ENCODE measurements at places on chromosomes 3 and 15.

DNA sequence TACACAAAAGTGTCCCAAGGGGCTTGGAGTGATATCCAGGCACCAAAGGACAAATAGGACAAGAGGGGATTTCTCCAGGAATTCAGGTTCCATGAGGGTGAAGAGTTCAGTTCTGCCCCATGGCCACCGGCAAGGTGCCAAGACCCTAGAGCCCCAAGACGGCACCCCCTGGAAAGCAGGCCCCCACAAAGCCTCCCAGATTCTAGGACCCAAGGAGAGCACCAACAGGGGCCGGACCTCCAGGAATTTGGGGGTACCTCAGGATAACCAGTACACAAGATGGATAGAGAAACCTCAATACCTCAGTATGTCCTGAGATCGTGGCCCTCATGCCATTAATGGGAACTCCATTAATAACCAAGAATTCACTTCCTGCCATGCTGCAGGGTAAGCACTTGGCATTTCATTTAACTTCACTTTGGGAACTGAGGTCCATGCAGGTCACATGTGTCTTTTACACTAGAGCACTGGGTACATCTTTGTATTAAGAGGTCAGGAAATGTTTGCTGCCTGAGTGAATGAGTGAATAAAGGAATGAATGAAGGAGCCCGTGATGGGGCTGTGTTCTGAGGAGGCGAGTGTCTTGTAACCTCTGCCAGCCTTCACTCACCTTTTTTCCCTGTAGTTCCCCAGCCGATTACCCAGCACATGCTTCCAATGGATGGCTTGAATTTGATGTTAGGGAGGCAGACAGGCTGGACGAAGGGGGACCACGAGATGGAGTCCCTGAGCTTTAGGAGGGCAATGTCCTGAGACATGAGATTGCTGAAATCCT lies 15.5 kb upstream of the PRSS50 start:
- DNase-seq, result no peak

GRCh38 chr15:45314960-45315359 lies 62.9 kb downstream of the SLC28A2 start:
- no peak for DNase-seq

DNA sequence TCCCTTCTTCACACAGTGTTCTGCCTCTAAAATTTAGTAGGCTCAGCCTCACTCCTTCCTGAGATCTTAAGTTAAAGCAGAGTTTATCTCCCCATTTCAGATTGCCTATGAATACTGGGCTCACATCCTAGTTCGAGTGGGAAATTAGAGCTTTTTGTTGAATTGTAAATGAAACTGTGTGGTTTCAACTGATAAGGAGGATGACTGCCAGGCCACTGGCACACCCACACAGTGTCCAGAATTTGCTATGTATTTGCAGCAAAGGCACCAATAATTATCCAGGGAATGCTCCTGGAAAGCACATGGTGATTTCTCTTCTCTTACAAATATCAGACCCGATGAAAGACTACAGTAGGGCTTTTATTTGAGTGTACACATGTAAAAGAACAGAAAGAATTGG lies 308.1 kb upstream of the COL8A1 start:
- no peak for DNase-seq

DNA sequence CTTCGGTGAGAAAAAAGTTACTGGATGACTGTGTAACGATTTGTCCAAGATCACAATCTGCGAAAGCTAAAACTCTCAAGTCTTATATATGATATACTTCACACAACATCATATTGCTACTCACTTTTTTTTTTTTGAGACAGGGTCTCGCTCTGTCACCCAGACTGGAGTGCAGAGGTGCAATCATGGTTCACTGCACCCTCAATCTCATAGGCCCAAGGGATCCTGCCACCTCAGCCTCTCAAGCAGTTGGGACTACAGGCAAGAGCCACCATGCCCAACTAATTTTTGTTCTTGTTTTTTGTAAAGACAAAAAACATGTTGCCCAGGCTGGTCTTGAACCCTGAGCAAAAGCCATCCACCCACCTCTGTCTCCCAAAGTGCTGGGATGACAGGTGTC lies 5.4 kb upstream of the ATP13A4 start:
- DNase-seq, result no peak

GRCh38 chr15:32856753-32857152 lies 138.9 kb downstream of the GREM1 start:
- no peak for DNase-seq

- no peak for DNase-seq
These were observed 40.5 kb upstream of the FAM174B start for GRCh38 chr15:92696096-92696495.

GRCh38 chr3:197001106-197001971 lies 28.3 kb downstream of the MELTF start:
- no peak for DNase-seq

DNA sequence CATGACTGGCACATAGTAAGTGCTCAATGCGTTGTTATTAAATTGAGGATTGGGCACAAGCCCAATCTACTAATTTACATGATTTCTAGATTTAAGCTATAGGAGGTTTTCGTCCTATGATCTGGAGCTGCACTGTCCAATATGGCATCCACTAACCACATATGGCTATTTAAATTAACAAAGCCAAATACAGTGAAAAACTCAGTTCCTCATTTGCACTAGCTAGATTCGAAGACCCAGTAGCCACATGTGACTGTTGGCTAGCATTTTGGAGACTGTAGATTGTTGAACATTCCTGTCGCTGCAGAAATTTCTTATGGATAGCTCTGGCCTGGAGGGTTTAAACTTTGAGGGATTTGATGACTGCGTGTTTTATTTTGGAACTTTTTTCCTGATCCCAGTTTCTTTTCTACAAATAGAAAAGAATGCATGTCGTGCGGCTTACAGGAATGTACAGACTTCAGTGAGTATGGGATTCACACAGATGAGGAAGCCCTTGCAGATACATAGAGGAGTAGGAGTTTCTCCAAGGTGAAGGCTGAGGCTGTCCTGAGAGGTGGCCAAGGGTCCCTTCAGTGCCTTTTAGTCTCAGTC lies 82.8 kb downstream of the SLCO3A1 start:
- no peak for DNase-seq

DNA sequence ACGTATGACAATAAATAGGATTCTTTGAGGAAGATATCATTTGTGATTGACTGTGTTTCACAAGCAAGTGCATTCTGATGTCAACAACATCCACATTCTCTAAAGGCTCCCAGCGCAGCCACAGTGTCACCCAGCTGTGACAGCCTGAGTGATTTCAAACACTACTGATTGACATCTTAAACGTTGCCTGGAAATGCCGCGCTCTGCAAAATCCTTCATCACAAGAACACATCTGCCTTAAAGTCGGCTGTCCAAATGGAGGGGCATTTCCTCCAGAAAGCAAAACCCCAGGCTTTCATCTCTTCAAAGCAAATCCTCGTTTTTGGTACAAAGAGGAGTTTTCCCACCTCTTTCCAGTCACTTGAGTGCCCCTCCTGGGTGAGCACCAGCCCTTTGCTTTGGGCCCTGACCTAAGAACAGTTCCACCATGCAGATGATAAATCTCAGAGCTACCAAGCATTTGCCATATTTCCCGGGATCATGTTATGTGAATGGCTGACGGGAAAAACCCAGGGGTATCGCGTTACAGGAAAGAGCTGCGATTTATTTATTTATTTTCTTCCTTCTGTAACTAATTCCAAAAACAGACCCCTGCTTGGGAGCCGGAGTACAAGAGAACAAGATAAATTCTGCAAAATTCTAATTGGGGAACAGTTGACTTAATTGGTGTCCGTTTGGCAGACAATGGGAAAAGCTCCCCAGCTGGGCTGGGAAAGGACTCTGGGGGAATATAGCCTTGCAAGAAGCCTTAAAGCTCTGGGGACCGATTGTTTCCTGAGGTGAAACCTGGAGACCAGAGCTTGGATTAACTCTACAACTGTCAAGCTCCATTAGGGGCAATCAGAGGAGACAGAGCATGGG lies 703.8 kb upstream of the NR2F2 start:
- DNase-seq, result no peak

- DNase-seq, result no peak
These were observed 240 bp downstream of the CFAP100 start for GRCh38 chr3:126394977-126395321.

- no peak for DNase-seq
These were observed 13.8 kb upstream of the KCNMB2 start for GRCh38 chr3:178522200-178523052.

DNA sequence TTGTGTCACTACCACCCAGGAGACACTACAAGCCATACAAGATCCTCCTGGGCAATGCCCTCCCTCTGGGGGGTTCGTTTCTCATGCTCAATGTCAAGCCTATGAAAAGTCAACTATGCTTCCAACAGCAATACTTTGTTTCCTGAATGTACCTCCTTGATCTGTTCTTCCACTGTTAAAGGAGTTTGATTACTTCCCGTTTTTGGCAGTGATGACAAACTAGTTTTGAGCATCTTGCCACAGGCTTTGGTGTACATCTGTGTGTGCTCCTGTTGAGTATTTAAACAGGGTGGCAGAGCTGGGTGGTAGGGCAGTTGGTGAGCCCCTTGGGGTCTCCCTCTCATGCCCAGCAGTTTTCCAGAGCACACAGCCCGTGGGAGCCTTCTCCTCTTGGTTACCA lies 81.4 kb downstream of the IL12A start:
- DNase-seq, result no peak

DNA sequence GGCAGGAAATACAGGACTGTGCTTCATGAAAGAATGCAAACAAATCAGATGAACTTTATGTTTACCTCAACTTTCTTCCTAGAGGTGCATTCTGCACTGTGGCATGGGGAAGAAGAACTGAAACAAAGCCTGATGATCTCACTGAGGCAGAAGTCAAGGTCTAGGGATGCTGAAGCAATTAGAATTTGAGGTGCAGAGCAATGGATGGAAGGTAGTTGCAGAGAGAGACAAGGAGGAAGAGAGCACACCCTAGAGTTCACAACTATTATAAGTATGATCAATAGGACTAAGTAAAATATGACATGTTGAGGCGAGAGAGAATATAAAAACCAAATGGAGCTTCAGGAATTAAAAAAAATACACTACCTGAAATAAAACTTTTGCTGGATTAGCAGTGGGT lies 420.1 kb downstream of the EDEM1 start:
- no peak for DNase-seq

DNA sequence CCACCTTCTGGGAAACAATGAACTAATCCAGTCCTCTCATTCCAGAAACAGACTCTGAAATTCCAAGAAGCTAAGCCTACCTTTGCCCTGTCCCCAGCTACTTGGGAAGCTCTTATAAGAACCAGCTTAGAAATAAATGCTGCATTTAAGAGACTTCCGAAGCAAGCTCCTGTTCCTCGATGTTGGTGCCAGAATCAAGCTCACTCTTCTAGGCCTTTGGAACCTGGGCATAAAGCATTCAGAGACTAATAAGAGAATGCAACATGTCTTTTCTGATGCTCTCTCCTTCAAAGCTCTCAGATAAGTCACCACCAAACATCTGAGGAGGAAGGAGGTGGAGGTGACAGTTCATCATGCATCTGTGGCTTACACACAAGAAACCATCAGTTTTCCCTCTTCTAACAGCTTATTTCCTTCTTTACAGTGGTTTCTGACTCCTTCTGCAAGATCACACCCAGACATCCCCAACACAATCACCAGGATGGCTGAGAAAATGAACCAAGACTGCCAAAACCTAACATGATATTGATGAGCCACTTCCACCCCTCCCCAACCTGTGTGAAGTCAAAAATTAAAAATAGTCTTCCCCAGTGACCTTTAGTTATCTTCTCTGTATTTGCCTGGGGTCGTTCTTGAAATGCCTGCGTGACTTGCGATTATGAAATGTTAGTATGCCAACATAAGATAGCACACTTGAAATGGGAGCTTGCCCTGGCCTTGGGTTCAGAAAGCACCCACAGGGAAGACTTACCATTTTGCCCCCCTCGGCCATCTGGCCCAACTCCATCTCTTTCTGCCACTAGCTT lies 11.5 kb downstream of the ARHGEF3 start:
- DNase-seq, result no peak

DNA sequence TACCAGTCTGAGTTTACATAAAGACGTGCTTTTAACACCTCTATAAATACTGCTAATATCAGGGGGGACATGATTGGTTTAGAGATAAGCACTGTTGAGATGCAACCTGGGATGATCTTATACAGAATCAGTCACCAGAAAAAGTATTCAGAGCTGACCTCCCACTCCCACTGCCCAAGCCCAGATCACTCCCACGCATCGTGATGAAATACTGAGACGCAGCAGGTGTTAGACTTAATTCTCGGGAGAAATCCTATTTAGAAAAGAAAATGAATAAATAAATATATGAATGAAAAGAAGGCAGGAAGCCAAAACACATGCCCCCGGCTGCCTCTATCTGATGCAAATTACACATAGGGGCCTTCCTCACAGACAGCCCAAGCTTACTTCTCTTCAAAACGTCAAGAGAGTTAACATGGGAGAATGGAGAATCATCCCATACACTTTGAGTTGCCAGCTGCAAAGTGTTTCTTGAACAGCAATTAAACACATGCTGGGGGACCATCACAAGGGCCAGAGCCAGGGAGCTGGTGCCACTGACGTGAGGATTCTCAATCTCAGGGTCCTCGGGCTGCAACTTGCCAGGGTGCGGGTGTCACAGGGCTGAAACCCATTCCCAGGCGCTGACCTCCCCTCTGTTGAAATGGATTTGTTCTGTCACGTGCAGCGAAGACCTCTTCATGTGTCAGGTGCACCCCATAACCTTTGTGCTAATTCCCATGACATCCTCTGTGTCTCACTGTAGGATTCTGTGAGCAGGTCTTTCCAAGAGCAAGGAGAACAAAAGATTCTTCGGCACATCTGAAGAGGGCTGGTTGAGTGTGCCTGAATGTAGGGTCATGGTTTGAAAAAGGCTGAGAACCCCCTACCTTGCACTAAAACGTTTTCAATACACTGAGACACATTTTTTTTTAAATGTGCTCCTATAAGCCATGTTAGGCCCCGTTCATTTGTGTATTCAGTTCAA lies 764.2 kb upstream of the ARRDC4 start:
- DNase-seq, result no peak

- DNase-seq, result no peak
These were observed 328.0 kb upstream of the MDFIC2 start for GRCh38 chr3:70640481-70640880.

GRCh38 chr3:36484386-36484785 lies 104.1 kb downstream of the STAC start:
- DNase-seq, result no peak

DNA sequence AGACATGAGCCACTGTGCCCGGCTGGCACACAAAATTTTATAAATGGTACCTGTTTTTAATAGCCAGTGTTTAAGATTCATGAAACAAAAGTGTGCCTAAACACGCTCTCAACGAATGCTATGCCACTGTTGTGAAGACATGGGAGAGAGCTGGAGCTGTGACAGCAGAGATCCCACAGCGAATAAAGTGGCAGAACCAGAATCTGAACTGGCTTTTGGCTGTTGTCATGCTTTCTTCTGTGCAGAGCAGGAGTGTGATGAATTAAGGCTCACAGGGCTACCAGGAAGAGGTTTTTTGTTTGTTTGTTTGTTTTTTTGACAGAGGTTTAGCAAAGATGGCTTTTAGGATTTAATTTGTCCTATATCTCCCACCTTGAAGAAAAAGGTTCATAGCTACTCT lies 14.5 kb downstream of the PTPRG start:
- no peak for DNase-seq

All from cortex of kidney (tissue), 1 donor.